Urinary bladder (tissue), 4 donors: ENCODE measurements at places on chromosomes 5 and 9.

GRCh38 chr5:126274076-126274762, 149.0 kb upstream of the GRAMD2B start:
- DNase-seq: no peak

- DNase-seq: no peak
Observed at GRCh38 chr9:135810806-135811575, 96.4 kb downstream of the CAMSAP1 start.

DNA sequence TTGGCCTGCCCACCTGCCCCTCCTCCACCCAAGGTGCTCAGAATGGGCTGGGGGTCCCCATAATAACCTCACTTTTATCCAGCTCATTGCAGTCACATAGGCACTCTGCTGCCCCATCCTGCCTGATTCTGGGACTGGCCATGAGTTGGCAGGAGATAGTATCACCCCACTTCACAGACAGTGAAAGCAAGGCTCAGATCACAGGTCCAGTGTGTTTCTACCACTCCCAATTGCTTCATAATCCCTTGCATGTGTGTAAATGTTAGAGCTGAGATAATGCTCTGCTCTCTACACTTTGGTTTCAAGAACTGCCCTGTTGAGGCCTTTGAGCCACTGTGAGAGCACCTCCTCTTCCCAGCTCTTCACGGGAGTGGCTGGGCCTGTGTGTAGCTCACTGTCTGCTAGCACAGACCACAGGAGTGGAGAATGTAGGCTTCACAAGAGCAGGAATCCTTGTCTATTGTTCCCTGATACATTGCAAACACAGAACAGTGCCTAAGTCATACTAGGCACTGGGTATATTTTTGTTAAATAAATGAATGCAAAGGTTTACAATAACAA, 8.4 kb downstream of the PCYOX1L start:
- DNase-seq: no peak

DNA sequence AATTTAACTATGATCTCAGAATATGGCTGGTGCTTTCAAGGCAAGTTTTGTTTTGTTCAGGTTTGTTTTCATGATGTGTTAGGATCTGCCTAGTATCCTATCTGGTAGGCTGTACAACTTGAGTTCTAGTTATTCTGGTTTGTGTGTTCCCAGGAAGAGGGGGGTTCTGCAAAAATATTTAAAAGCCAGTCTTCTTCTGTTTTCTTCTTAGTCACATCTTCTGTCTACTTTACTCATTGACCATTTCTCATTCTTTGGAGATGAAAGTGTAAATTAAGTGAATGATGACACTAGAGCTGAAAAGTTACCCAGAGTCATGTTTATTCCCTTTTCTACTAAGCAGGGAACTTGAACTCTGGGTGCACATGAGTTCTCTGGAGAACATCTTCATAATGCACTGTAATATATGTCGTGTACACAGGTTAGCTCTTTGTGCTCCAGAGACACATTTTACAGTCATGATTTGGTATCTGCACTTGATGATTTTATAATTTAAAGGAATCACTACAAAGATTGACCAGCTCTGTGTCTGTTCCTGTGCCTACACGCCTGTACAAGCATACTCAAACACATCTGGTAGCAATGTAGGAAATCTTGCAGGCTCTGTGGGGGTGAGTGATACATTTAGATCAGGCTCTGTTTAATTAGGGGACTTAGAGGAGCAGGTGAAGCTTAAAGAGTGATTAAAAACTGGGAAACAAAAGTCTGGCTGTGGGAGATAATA, 5.0 kb downstream of the SMAD5 start:
- no peak for DNase-seq

GRCh38 chr5:41527201-41527779, 16.9 kb upstream of the PLCXD3 start:
- no peak for DNase-seq
